ENCODE measurements at places on chromosomes 4 and X.

GRCh38 chr4:63786171-63786570 lies 623.1 kb downstream of the TECRL start:
- no peak for DNase-seq

- no peak for DNase-seq
Measured at GRCh38 chr4:165986956-165987698, 114.1 kb downstream of the TLL1 start.

GRCh38 chrX:24480400-24480865 lies 15.3 kb downstream of the PDK3 start:
- no peak for DNase-seq

- no peak for DNase-seq
Measured at GRCh38 chrX:47217121-47217851, 1.2 kb upstream of the CDK16 start.

GRCh38 chrX:703866-704265 lies 73.3 kb downstream of the SHOX start:
- no peak for DNase-seq

- DNase-seq: no peak
Measured at GRCh38 chr4:159283696-159284095, 180.8 kb downstream of the RAPGEF2 start.

DNA sequence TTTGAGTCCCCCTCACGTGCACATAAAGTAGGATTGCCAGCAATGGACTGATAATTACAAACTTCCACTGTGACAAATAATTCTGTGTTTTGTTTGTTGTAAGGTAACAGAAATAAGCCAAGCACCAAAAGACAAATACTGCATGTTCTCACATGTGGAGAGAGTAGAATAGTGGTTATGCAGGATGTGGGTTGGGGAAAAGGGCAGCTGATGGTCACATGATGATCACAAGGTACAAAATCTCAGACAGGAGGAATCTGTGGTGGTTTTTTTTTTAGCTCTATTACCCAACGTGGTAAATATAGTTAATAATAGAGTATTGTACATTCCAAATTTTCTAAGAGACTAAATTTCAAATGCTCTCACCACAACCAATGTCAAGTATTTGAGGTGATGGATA lies 182.3 kb downstream of the BANK1 start:
- DNase-seq: no peak

DNA sequence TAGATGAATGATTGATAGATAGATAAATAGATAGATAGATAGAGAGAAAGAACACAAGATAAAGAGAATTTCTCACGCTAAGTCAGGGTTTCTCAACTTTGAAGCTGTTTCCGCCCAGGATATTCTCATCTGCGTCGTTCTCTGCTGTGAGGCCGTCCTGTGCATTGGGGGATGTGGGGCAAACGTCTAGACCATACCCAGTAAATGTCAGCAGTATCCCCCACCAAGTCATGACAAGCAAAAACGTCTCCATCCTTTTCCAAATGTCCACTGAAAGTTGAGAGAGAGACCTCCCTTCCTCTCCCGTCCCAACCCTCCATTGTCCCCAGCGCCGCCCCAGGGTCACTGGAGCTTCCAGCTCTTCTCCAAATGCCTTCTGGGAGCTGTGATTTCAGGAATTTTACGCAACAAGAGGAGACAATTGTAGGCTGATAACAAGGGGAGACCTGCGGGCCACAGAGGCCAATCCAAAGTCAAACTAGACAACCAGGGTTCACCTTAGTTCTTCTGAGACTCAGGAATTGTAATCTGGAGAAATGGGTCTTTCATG lies 8.9 kb upstream of the CRLF2 start:
- DNase-seq: no peak

DNA sequence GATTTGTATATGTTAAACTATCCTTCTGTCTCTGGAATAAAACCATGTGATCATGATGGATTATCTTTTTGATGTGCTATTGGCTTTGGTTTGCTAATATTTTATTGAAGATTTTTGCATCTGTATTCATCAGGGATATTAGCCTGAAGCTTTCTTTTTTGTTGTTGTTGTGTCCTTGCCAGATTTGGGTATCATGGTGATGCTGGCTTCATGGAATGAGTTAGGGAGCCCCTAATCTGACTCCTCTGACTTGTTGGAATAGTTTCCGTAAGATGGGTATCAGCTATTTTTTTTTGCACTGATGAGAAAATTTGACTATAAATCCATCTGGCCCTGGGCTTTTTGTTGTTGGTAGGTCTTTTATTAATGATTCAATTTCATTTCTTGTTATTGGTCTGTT lies 45.7 kb downstream of the ATP10D start:
- DNase-seq: no peak

DNA sequence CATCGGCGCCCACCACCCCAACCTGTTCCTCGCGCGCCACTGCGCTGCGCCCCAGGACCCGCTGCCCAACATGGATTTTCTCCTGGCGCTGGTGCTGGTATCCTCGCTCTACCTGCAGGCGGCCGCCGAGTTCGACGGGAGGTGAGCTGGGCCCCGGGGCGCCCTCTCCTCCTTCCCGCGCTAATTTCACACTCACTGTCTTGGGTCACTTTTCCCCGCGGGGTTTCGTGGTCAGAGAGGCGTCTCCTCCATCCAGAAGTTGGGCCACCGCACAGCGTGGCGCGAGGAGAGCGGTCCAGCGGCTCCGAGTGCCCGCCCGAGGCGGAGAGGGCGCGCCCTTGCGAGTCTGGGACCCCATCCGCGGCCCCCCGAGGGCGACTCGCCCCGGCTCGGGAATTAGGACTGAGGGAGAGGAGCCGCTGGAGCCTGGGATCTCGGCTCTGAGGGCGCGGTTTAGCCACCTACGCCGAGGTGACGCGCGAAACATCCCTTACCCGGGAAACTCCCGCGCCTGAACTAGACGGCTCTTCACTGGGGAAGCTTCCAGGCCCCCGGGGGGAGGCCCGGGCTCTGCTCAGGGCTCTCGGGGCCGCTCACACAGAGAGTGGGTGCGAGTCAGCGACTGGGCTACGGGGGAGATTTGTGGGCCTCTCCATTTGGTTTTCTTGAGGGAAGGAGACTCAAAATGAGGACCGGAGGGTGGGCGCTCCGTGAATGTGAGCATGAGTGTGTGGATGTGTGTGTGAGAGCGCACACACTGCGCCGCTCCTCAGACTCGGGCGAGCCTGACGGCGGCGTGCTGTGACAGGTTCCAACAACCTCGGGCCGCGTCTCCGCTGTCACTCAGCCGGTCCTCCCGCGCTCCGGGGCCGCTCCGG lies 551 bp downstream of the NPNT start:
- no peak for DNase-seq

DNA sequence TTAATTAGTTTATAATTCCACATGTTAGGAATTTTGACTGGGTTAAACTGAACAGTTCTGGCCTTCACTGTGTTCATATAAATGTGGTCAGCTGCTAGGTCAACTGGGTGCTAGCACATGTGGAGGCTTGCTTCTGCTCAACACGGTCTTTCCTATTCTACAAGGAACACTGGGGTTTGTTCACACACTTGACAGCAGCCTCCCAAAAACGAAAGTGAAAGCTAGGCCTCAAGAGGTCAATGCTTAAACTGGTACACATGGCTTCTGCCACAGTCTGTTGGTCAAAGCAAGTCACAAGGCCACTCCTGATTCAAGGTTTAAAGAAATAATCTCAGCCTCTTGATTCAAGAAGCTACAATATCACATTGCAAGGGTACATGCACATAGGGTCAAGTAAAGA lies 126.5 kb downstream of the QDPR start:
- DNase-seq: no peak

- DNase-seq: no peak
Measured at GRCh38 chrX:2643880-2644279, 47.2 kb upstream of the CD99 start.

DNA sequence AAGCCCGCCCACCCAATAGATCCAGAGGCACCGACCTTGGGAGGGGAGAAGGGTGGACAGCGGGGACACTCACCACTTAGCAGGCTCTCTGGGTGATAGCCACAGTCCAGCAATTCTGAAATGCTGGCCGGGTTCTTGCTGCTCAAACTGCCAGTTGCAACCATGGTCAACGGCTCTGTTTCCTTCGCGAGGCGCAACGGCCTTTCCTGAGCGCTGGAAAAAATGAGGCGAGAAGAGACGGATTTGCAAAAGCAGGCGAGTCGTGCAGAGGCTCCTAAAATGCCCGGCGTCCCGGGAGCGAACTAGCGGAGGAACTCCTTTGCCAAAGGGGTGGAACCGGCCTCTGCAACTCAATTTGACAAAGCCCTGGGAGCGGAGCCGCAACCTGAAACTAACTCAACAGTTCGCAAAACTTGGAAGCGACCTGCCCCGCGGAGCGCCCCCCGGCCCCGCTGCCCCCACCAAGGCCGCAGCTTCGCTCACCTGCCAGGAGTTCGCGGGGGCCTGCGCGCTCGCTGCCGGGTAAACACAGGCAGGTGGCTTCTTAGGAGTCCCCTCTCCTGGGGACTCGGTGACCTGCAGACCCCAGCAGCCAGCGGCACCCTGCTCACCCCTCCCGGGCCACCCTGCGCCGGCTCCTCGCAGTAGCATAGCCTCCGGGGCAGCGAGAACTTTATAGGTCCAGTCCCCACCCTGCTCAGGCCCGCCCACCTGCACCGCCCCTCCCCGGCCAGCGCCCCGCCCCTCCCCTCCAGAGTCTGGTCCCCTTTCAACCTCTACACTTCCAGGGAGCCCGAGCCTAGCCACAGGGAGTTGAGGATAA lies at the start of gene DDIT4L:
DDIT4L (minus strand) TSS at position 649 of the 823 bp plus-strand sequence; CDS start at position 164, 485 bp downstream.
- DNase-seq: peak; percentile 61

DNA sequence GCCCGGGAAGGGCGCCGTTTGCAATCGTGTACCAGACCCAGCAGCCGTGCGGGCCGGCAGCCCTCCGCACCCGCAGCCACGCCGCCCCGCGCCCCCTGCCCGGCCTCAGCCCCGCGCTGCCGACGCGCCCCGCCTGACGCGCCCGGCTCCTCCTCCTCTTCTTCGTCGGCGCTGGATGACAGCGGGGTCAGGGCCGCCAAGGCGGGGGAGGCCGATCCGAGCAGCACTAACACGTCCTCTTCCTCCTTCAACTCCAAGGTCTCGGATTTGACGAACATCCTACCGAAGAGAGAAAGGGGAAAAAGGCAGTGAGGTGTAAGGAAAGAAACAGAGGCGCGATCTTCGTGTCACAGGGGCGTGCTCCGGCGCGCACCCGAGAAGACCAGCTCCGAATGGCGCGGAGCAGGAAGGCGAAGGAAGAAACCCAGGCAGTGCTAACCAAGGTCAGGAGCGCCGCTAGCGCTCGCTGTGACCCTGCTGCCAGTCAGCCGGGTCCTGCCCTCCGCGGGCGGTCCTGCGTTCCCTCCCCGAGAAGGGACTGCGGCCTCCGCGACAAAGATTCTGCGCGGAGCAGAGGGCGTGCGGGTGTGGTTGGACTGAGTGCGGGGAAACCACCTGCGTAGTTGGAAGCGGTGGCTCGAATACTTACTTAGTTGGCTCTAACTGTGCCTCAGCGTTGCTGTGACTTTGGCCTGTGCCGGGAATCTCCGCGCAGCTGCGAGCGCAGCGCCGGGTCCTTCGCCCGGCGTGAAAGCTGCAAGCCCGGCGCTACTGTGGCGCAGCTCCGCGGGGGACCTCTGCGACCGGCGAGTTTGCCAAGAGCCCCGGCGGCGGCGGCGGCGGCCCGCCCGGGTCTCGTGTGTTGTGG lies 548 bp downstream of the NEUROG2 start:
- DNase-seq: peak; percentile 76

DNA sequence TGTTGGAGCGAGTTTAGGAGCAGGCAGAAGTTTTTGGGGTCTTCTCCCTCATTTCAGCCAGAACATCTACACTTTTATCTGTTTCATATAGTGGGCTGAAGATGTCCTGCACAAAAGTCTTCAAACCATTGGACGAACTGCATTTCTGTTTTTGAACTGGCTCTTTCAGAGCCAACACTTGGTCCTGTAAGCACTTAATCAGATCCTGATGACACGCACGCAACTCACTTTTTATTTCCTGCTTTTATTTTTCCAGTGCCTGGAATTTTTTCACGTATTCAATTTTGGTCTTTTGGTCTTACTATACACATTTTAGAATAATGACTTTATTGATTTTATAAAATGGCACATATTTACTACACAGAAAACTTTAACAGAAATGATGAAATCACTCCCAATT lies 40.2 kb upstream of the NKX3-2 start:
- DNase-seq: no peak

DNA sequence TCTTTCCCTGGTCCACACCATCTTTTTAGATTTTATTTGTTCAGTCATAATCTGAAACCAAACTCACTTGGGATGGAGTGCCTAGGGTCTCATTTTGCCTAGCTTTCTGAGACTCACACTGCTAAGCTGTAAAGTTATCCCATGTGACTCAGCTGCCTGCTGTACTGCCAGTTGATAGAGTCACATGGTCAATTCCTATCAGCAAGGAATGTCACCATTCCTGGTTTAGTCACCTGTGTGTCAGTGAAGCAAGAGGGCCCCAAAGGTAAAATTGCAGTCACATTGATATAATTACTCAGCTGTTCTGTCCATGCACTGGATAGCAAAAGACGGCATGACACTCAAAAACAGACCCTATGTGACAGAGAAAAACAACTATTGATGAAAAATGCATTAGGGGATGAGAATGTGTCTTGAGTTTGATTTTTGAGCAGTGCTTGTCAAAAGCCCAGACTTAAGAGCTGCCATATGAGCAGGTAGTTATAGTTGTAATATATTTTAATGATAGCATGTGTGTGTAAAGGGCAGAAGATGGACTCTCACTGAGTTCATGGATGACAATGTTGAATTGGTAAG lies 413.2 kb downstream of the PPARGC1A start:
- no peak for DNase-seq

- DNase-seq: no peak
Measured at GRCh38 chr4:26762650-26763049, 98.0 kb upstream of the STIM2 start.

GRCh38 chr4:41388080-41388479 lies 131.4 kb downstream of the UCHL1 start:
- DNase-seq: no peak

DNA sequence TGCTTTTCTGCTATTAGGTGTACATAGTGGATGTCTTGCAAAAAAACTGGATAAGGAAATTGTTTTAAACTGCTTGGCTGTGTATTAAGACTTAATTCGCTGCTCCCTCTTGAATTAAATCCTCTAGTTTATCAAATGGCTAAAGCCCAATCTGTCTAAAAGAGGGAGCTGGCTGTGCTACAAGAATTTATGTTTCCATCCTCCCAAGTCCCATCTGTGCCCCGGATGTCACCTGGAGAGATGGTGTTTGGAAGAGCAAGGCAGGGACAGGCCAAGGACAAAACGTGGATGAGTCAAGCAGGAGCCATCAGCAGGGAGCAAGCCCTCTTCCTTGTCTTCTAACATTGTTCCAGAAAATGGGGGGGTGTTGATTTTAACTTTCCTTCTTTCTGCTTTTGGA lies 171.3 kb upstream of the LCORL start:
- DNase-seq: no peak

- DNase-seq: no peak
Measured at GRCh38 chr4:61556277-61556676, 356.2 kb downstream of the ADGRL3 start.

DNA sequence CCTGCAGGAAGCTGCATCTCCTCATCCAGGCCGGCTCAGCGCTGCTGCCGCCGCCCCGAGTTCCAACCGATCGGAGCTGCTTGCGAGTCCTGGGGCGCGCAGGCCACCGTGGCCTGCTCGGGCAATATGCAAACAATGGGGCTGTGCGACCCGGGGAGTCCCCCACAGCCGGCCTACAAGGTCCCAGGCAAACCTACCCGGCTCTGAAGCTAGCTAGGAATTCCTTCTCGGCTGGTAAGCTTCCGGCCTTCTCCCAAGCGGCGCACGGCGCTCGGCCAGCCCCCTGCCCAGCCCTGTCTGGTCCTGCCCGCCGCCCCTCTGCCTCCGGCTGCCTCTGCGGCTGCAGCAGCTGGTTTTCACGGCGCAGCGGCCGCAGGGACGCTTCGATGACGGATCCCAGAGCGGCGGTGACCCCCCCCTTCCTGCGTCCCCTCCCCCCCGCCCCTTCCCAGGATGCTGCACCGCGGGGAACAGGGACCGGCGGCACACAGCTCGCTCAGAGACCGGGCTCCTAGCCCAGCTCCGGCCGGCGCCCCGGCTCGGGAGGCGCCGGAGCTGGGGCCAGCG lies 59.4 kb downstream of the TSC22D3 start:
- peak; percentile 64 for DNase-seq

Measured in activated CD8-positive, alpha-beta memory T cell treated with anti-CD3 and anti-CD28 coated beads for 24 hours (primary cell).